ENCODE measurements at places on chromosomes 1 and 21. TPM values are rescaled to one million over a fixed set of nuclear protein-coding genes. Genes with fewer than 3 reads are reported as not detected.

DNA sequence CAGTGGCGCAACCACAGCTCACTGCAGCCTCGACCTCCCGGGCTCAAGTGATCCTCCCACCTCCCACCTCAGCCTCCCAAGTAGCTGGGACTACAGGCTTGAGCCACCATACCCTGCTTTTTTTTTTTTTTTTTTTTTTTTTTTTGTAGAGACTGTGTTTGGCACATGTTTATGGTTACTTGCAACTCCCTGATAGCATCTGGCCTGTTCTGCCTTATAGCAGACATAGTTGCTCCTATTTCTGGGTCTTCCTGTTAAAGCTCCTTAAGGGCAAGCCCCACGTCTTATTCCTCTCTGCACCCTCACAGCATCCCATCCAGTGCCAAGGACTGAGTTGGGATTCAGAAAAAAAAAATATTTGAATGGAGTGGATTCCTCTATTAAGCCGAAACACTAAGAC, 17.1 kb upstream of the CNR2 start:
- no peak for DNase-seq

GRCh38 chr1:184051485-184052193, at the start of gene TSEN15:
Gene TSEN15 (plus strand): TSS chr1:184051730. CDS start chr1:184051756, 26 bp downstream.
- DNase-seq, result peak; percentile 72

Gene ADIPOR1
- 164 TPM for polyA plus RNA-seq

GRCh38 chr1:25583519-25584370, 32.8 kb upstream of the MAN1C1 start:
- no peak for DNase-seq

DNA sequence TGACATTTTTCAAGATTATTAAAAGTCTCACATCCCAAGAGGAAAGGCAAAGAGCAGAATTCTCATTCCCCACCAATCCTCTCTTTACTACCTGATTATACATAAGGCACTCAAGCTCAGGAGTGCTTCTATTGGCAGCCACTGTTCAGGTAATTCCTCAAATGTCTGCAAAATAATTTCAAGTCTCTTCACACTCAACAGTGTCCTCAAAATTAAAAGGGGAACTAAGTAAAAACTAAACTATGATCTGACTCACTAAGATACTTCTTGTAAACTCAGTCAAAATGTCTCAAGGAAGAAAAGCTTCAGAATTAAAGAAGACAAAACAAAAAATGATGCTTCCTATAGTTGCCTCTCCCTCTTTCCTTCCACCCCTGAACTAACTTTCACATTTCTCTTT, 135.6 kb downstream of the GPATCH2 start:
- no peak for DNase-seq

Gene NTRK1
- not detected for polyA plus RNA-seq

Measured in CD4-positive, alpha-beta memory T cell (primary cell).